Iris pigment epithelial cell (primary cell): ENCODE measurements at places on chromosomes 2 and 18.
A peak's percentile ranks its signal among the peaks of the same experiment; 100 is the strongest.

GRCh38 chr2:13492262-13492661, 775.5 kb downstream of the TRIB2 start:
- DNase-seq = no peak

GRCh38 chr18:60978338-60978737, 354.9 kb upstream of the CDH20 start:
- peak; percentile 91 for DNase-seq

GRCh38 chr2:24359129-24360049, 947 bp downstream of the ITSN2 start:
- peak; percentile 10 for DNase-seq

DNA sequence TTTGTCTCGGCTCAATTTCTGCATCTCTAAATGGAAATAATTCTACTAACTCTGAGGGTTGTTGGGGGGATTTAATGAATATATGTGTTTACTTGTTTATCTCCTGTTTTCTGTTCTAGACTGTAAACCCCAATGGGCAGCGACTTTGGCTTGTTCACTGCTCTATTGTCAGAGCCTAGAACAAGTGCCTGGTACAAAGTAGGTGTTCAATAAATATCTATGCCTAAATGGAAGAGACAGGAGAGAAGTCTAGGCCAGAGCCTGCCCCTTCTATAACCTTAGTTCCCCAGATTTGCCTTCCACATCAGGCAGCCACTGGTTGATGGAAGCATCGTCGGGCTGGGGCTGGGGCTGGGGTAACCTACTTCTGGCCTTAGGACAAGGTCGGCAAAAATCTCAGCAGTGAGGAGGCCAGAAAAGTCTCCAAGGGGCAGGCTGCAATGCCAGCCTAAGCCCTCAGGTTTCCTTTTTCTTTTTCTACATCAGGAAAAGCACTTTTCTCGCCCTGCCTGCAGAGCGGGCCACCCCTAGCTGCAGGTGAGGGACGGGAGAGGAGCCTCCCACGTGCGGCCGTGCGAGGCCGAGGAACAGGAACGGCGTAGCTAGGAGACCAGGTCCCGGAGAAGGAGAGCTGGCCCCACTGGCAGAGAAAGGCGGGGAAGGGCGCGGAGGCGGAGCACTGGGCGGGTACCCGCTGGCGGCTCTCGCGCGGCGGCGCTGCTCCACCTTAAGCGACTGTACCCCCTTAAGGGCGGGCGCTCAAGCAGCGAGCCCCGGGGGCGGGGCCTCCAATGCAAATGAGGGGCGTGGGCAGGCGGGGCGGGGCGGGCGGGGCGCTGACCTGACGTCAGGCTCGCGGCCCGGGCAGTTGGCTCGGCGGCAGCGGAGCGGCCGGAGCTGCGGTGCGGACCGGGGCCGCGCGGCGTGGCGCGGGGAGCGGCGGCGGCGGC, at the start of gene CNNM4:
CNNM4 (plus strand) TSS at position 867 of the 950 bp plus-strand sequence. CDS start 98 bp downstream, outside the sequence.
- peak; percentile 90 for DNase-seq

- no peak for DNase-seq
These were observed 10.9 kb downstream of the DIPK1C start for GRCh38 chr18:74446178-74446577.

GRCh38 chr2:16475586-16475985, 190.0 kb downstream of the CYRIA start:
- DNase-seq = no peak

DNA sequence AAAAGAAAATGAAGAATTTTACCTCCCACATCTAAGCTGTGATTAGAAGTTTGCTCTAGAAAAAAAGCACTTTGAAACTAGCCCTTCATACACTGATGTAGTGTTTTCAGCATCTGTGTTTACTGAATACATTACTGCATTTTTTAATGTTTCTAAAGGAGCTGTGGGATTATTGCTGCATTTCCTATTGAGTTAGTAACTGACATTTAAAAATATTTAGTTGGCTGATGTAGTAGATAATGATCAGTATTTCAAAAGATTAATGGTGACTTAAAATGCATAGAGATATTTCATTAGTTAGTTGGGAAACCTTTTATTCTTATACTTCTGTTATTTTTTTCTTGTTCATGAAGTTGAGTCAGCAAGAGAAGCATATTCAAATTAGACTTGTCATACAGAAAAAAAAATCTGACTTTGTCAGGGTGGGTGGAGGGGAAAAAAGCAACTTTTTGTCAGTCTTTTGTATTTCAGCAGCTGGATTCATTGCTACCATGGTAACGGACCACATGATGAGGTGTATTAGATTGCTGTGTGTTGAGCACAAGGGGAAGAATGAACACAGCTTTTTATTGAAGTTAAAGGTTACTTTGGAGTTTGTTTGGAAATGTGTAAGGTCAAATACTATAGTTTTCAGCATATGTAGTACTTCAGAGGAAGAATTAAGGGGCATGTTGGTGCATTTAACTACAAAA, at the start of gene DTNA:
DTNA (plus strand) TSS at position 549 of the 692 bp plus-strand sequence. CDS start 45,679 bp downstream, outside the sequence.
- DNase-seq = peak; percentile 96

DNA sequence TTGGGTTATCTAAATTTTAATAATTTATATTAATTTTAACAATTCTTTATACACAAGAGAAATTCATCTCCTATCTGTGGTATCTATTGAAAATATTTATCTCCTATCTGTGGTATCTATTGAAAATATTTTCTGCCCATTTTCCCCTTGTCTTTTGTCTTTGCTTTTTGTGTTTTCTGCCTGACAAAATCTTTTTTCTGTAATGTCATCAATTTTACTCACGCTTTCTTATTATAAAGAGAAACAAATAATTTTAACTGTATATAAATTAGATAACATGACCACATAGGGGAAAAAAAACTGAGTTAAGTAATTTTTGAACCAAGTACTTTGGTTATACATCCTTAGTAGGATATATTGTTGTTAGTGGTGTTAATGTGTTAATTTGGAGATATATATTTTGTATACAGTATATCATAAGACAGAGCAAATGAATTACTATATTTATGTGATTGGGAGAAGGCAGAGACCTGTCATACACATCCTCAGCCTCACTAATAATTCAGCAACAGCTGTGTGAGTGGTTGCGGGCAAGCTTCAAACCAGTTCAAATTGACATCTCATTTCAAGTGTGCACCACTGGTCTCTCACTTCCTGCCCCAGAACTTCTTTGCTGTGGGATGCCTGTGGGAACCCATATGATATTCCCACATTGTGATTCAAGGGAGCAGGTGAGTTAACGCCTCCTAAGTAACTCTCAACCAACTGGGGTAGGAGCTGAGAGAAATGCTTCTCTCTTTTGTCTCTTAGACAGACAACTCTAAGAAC, 292.4 kb downstream of the SP3 start:
- no peak for DNase-seq

DNA sequence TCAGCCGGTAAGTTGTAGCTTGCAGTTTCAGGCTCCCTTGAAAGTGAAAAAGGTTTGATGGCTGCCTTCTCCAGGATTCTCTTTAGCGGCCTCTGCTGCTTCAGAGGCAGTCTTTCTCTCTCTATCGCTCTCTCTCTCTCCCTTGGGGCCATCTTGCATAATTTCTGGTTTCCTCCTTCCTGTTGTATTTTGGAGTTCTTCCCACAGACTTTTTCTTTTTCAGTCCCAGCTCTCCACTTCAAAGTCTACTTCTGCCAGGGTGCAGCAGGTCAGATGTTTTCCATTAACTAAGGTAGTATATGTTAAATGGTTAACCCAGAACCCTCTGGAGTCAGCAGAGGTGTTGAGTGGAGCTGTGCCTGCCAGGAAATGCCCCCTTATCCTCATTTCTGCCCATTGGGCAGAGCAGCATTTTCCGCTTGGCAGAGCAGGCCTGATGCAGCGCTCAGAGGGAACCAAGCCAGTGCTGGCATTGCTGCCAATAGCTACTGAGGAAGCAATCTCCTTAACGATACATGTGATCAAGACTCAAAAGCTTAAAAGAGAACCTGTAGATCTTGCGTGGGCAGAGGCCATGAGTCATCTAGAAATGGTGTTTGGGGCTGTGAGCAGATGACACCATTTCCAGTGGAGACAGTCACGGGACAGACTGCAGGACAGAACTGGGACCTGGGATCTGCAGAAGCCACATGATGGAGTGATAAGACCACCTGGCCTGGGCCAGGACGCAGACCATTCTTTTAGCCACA, 20.8 kb downstream of the DBI start:
- DNase-seq = peak; percentile 72

- no peak for DNase-seq
These were observed 178.2 kb upstream of the EPHA4 start for GRCh38 chr2:221750316-221750715.

DNA sequence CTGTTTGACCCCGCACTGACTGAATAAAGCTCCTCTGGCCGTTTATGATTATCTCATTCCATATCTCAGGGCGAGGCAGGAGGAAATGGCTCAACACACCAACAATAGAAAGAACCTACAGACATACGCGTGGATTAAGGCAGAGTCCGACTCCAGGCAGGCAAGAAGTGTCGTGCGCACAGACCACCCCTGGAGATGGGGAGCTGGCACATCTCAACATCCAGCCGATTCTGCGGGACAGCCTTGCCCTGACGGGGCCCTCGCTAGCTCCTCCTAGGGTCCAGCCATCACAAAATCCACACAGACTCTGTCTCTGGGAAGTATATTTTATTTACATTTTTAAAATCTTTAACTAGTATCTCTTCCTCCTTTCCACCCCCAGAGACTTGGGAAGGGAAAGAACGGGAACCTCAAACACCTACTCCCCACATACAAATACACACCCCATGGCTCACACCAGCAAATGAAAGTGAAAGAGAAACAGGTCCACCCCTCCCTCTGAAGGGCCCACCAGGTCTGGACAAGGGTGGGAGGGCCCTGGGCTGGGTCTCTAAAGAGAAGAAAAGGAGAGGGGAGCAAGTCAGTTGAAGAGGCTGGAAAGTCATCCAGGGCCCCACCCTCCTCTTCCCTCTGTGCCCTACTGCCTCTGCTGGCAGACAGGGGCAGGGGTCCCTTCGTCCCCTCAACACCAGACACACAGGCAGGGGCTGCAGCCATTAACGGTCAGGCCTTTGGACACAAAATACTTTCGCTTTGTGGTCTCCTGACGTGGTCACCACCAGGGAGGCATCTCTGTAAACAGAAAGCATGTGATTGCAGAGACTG, 3.2 kb downstream of the GPBAR1 start:
- DNase-seq = no peak

GRCh38 chr2:38106405-38107094, 30.6 kb upstream of the CYP1B1 start:
- peak; percentile 87 for DNase-seq

GRCh38 chr18:80023173-80023572, 11.1 kb upstream of the RBFA start:
- DNase-seq = no peak
